A549 treated with CORT108297 at 1 μM for 4 hours (cell line): ENCODE measurements at places on chromosomes 2 and 18. TPM values are rescaled to one million over a fixed set of nuclear protein-coding genes. Genes with fewer than 3 reads are reported as not detected.

The ALPP gene
- total RNA-seq: 0.59 to 0.81 TPM (median 0.74 TPM) in 5 replicates

The UGT1A10 gene
- total RNA-seq: 0.06 TPM in 1 of 5 replicates, not detected in the others

The VPS54 gene
- 13.9 to 17.8 TPM (median 15.0 TPM) in 5 replicates for total RNA-seq

The TDRD15 gene
- not detected in 5 replicates for total RNA-seq

The GAREM1 gene
- 2.8 to 4.3 TPM (median 3.3 TPM) in 5 replicates for total RNA-seq

The MARCHF7 gene
- 43.6 to 81.4 TPM (median 56.5 TPM) in 5 replicates for total RNA-seq

The C2orf42 gene
- 7.6 to 8.5 TPM (median 8.2 TPM) in 5 replicates for total RNA-seq

The RGPD3 gene
- total RNA-seq: 0.12 to 0.20 TPM (median 0.16 TPM) in 5 replicates

The TSN gene
- total RNA-seq: 58.3 to 63.1 TPM (median 59.3 TPM) in 5 replicates

The MCEE gene
- 10.8 to 12.2 TPM (median 12.1 TPM) in 5 replicates for total RNA-seq

The CAB39 gene
- total RNA-seq: 43.2 to 55.5 TPM (median 51.9 TPM) in 5 replicates

The GCG gene
- not detected in 5 replicates for total RNA-seq

The HOXD3 gene
- total RNA-seq: 0.08 to 0.30 TPM (median 0.18 TPM) in 4 of 5 replicates, not detected in the other

The TTN gene
- total RNA-seq: under 0.01 to 0.05 TPM (median under 0.01 TPM) in 5 replicates
